Activated T-helper 1 cell treated with anti-CD3 and anti-CD28 coated beads, Interleukin-2, amount 50 U/mL, for 16 hours (primary cell): ENCODE measurements at places on chromosomes 1 and 21.

DNA sequence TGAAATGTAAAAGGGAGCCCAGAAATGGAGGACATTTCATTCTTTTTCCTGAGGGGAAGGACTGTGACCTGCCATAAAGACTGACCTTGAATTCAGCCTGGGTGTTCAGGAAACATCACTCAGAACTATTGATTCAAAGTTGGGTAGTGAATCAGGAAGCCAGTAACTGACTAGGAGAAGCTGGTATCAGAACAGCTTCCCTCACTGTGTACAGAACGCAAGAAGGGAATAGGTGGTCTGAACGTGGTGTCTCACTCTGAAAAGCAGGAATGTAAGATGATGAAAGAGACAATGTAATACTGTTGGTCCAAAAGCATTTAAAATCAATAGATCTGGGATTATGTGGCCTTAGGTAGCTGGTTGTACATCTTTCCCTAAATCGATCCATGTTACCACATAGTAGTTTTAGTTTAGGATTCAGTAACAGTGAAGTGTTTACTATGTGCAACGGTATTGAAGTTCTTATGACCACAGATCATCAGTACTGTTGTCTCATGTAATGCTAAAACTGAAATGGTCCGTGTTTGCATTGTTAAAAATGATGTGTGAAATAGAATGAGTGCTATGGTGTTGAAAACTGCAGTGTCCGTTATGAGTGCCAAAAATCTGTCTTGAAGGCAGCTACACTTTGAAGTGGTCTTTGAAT is 2.9 kb downstream of the RGS2 start:
- DNase-seq: no peak

DNA sequence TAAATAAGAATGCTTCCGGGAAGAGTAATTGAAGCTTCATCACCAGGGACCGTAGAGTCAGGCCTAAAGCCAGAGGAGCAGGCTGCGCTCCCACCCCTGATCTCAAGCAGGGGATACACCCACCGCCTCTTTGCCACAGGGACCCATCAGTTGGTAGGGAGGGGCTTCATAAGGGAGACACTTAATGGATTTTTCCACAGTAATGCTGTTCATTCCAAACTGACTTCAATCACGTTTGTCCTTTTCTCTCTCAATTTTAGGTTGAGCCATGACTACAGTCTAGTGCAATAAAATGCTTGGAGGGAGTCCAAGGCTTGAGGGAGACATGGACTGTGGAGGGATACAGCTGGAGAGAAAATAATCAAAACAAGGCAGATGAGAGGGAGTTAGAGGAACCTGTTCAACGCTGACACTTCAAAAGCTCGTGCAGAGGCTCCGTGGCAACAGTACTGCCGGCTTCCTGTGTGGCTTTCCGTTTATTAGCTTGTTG is 111.5 kb downstream of the SEC16B start:
- no peak for DNase-seq

- no peak for DNase-seq
Observed at GRCh38 chr1:6209661-6210580, 4.0 kb downstream of the RNF207 start.

DNA sequence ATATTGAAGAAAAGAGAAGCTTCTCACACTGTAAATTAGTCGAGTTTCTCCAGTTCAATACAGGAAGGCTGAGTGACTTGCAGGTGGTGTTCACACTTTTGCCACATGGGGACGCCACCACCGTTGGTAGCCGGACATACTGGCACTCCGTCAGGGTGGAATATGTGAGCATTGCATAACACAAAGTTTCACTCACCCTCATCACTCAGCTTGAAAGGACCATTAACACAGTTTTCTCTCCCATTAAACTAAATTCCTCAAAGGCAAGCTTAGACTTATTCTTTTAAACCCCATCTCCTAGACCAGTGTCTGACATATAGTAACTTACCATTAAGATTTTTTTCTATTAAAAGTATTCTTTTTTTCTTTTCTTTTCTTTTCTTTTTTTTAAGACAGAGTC is 105.3 kb upstream of the SERBP1 start:
- DNase-seq: no peak

DNA sequence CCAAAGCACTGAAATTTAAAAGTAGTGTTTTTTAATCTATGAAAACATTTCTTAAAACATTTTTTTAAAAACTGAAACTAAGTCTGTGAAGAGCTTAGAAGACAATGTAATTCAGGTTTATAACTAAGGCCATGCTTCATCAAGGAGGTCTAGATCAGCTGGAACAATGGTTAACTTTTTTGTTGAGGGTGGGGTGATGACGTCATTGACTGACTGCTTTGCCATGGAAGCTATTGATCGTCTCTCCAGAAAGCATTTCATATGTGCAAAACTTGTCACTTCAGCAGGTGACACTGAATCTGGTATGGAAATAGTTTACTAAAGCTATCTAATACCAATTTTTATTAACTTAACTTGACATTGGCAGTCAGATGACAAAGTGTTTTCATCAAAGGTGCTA is 21.0 kb downstream of the RAVER2 start:
- DNase-seq: no peak

DNA sequence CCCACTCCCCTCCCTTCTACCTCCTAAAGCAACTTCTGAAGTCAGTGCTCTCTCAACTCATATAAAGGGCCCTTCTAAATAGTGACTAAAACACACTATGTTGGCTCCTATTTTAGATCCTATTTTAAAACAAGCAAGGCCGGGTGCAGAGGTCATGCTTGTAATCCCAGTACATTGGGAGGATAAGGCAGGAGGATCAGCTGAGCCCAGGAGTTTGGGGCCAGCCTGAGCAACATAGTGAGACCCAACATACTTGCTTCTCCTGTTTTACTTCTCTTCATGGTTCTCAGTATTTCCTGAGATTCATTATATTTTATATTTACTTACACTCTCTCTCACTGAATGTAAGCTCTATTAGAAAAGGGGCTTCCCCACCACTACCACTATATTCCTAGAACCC is 42.5 kb downstream of the LUZP1 start:
- no peak for DNase-seq

GRCh38 chr1:25650289-25650576 is 33.6 kb downstream of the MAN1C1 start:
- DNase-seq: no peak

GRCh38 chr1:111904478-111905218 is 84.8 kb downstream of the KCND3 start:
- no peak for DNase-seq

GRCh38 chr1:146021622-146022402 is at the start of gene HJV:
Gene HJV (minus strand): TSS chr1:146021735. CDS start chr1:146020231, 1,504 bp downstream.
- DNase-seq: no peak

- no peak for DNase-seq
Observed at GRCh38 chr1:238469146-238469631, 578.5 kb upstream of the ZP4 start.

DNA sequence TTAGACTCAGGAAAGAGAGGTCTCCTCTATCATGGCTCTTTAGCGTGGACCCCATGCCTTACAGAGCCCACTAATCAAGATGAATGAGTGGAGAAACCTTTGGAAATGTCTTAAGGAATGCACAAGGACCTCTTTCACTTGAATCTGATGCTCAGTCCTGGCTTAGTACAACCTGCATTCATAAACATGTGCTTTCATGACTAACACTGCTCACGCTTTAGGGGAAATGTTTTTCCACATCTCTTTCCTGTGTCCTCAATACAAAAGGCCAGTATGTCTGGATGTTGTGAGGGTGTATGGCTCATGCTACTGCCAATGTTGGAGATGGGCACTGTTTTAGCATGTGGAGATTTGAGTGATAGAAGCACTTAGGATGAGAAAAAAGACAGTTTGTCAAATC is 14.2 kb upstream of the GNG12 start:
- DNase-seq: no peak

GRCh38 chr1:23020706-23021405 is 1.6 kb downstream of the KDM1A start:
- DNase-seq: no peak

DNA sequence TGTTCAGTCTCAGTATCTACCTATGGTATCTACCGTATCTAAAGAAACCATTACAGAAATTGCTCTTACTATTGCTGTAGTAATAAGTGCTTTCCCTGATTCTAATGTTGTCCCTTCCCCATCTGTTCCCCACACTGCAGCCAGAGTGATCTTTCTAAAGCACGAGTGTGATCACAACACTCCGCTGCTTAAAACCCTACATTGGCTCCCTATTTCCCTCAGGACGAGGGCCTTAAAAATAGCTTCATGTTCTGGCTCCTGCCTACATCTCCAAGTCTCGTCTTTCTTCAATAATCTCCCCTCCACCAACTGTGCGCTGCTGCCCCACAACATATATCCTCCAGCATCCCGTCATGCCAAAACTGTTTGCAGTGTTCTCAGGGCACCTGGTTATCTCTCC is 150.6 kb downstream of the SDCCAG8 start:
- DNase-seq: no peak

DNA sequence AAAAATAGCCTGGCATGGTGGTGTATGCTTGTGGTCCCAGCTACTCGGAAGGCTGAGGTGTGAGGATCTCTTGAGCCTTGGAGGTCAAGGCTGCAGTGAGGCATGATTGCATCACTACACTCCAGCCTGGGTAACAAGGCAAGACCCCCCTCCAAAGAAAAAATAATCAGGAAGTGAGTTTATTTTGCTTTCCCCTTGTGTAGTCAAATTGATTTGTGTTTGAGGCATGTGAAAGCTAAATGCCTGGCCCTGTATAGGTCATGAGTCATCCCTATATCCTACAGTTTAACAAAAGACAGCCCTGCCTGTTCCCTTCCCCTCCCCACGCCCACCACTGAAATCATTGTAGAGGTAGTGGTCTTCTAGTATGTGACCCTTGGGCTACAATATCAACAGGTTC is 241.4 kb upstream of the JUN start:
- no peak for DNase-seq

- DNase-seq: peak; percentile 3
Observed at GRCh38 chr1:224430511-224431113, 4.0 kb downstream of the WDR26 start.

- DNase-seq: no peak
Observed at GRCh38 chr1:66690666-66691381, 61.4 kb upstream of the DYNLT5 start.

- DNase-seq: no peak
Observed at GRCh38 chr1:42052072-42052699, 101.0 kb upstream of the GUCA2B start.
